ENCODE measurements at places on chromosomes 6 and 20. TPM values are rescaled to one million over a fixed set of nuclear protein-coding genes. Genes with fewer than 3 reads are reported as not detected.

Gene ANKRD66
- 0.63 TPM for total RNA-seq

Gene MEI4
- total RNA-seq = 0.07 TPM

GRCh38 chr6:25061289-25061936 lies 125.7 kb upstream of the RIPOR2 start:
- no peak for ATAC-seq

GRCh38 chr20:57432862-57433491 lies 41.8 kb downstream of the RBM38 start:
- ATAC-seq = no peak

All from motor neuron (in vitro differentiated cells).